ENCODE measurements at places on chromosomes 7 and 10. TPM values are rescaled to one million over a fixed set of nuclear protein-coding genes. Genes with fewer than 3 reads are reported as not detected.

The UTF1 gene
- polyA plus RNA-seq = not detected

The ACSL5 gene
- 62.2 TPM for polyA plus RNA-seq

The CPN1 gene
- polyA plus RNA-seq = not detected

GRCh38 chr10:13704964-13705363 lies 118.2 kb downstream of the PRPF18 start:
- no peak for DNase-seq

- peak; percentile 35 for DNase-seq
Measured at GRCh38 chr10:132571650-132572544, 34.3 kb downstream of the INPP5A start.

- DNase-seq = no peak
Measured at GRCh38 chr10:29228562-29228961, 60.3 kb upstream of the LYZL1 start.

All from CD4-positive, alpha-beta memory T cell (primary cell).